CD4-positive, alpha-beta T cell treated with Interleukin-12 subunit alpha and Interleukin-12 subunit beta, for 1 hour (primary cell): ENCODE measurements at places on chromosomes 6 and 20.

GRCh38 chr6:28742668-28743270, 181.0 kb downstream of the TRIM27 start:
- no peak for DNase-seq

DNA sequence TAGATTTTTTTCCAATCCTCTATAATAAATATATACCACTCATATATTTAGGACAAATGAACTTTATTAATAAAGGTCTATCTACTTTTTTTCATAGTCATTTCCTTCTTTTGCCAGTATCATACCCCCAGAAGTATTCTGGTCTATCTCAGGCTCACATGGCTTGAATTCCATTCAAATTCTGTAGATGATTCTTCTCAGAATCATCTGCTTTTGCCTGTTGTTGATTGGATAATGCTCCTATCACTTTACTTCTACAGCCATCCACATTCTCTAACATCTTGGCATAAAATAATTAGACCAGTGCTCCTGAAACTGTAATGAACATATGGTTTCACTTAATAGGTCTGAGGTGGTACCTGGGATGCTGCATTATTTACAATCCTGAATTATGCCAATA, 121.2 kb downstream of the GFRAL start:
- no peak for DNase-seq

DNA sequence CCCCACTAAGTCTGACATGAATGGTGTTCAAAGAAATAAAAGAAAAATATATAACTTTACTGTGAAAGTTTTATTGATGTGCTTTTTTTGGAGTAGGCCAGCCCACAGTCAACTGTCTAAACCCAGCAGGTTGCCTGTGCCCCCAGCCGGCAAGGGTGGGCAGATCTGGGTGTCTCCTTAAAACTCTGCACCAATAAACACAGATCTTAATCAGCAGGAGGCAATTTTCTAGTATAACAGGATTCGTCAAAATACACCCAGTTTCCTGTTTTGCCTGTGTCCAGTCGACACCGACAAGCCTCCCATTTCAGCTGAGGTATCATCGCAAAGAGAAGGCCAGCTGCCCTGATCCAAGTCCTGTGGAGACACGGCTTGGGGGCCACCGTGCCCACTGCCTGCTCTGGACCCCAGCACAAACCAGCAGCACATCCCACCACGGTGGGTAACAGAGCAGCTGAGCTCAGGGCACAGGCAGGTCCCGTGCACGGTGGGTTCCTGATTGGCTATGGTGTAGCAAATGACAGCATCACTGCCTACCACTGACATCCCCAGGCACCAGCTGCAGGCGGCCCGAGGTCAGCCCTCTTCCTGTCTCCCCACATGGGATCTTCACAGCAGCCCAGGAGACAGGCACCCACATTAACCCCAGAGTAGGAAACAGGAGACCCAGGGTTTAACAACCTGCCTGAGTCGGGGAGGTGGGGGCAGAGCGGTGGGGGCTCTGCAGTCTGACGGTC, 15.7 kb downstream of the BMP7 start:
- no peak for DNase-seq

GRCh38 chr6:128275030-128275429, 245.4 kb downstream of the PTPRK start:
- DNase-seq = no peak

DNA sequence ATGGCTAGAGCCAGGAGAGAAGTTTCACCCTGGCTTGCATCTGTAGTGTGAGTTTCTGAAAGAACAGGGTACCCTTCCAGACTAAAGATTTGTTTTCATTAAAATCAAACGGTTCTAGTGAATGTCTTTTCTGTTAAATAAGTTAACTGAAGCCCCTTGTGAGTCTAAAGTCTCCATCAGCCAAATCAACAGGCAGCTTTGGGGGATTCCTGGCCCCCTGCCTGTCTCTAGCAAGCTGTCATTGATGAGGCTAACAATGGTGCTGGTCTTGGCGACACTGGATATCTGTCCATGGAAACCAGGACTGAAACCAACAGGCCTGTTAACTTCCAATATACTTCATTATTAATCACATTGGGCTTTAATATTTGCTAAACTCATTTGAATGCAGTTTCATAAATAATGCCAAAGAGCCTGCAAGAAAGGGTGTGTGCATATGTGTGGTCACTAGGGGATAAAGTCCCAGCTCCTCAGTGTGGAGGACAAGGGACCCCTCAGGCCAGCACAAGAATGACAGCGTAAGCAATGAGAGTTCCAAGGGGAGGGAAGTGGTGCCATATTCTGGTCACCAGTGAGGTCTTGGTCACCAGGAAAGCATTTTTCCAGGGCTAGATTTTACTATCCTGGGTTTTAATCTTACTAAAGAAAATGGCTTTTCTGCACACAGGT, 9.1 kb upstream of the RNF182 start:
- no peak for DNase-seq

- DNase-seq = no peak
Observed at GRCh38 chr20:38061109-38061508, 27.6 kb downstream of the RPRD1B start.

GRCh38 chr6:55594442-55594841, 15.4 kb upstream of the HMGCLL1 start:
- no peak for DNase-seq

DNA sequence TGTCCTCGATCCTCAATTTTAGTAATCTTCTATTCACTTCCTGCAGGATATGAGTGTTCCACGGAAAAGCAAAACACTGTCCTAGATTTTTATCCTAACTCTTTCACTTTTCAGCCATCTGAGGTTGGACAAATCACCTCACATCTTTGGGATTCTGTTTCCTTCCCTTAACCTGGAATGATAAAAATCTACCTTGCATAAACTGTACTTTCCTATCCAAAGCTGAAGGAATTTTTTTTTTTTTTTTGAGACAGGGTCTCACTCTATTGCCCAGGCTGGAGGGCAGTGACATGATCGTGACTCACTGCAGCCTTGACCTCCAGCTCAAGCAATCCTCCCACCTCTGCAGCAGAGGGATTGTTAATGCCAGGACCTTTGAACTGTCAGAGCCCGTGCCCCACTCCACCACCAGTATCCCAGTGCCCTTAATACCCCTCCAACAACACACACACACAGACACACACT, 20.5 kb downstream of the CAPN11 start:
- no peak for DNase-seq

GRCh38 chr20:19880256-19881079, 122.4 kb downstream of the RIN2 start:
- DNase-seq = no peak

DNA sequence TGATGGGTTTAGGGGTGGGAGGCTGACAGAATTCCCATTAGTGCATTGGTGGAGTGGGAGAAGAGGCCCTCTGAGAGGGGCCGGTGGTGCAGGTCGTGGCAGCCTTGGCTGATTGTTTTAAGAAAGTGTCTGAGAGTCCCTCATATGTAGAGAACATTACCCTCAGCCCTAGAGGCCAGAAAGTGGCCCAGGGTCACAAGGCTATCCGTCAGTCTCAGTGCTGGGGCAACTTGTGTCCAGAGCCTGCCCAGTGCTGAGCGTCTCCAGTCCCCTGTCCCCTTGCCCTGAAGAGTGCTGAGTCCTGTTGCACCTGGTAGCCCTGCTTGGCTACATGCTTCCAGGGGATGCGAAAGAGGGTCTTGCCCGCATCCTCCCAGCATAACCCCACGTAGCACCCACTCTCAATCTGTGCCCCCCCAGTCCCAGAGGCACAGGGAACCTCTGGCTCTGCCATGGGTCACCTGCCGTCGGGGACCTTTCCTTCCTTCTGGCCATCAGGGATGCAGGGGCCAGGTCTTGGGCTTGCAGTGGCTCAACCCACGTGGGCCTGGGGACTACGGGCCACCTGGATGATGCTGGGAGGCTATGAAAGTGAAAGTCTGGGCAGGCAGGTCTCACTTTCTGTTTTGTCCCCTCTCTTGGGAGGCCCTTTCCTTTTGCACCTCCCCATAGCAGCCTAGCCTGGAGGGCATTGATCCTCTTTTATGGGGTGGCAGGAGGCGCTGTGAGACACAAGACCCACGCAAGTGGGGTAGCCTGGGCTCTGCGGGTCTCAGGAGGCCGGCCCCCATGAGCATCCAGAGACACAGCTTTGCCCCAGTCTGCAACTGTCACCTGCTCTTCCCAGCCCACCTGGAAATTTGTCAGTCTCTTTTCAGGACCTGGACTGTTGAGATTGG, 12.2 kb downstream of the DUSP15 start:
- no peak for DNase-seq

DNA sequence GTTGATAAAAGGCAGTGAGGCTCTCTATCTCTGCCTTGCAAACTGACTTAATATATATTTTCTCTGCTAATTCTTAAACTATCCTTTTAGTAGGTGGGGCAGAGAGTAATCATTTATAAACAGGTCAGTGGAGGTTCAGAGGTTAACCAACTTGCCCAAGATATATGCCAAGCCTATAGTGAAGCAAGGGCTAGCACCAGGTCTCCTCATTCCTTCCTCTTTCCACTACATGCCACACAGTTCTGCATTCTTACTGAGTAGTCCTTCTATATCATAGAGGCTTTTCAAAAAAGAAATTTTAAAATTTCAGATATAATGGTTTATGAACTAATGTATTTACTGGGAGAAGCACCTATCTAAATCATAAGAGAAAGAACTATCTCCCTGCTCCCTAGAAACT, 8.5 kb downstream of the ARG1 start:
- DNase-seq = no peak

DNA sequence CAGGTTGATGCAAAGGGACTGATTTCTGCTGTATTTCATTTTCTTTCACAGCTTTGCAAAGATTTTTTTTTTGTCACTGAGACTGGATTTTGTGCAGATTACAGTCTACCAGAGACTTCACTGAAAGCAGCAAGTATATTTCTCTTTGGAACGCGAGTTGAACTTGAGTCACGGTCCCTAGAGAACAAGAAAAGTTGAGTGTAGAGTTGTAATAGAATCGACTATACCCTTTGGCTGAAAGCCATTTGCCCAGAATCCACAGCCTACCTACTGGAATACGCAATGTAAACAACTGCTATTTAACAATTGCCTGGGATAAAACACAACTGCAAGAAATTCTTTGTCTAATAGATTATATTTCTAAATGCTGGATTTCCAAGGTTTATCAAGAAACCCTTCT, 520.6 kb downstream of the HDGFL1 start:
- no peak for DNase-seq

DNA sequence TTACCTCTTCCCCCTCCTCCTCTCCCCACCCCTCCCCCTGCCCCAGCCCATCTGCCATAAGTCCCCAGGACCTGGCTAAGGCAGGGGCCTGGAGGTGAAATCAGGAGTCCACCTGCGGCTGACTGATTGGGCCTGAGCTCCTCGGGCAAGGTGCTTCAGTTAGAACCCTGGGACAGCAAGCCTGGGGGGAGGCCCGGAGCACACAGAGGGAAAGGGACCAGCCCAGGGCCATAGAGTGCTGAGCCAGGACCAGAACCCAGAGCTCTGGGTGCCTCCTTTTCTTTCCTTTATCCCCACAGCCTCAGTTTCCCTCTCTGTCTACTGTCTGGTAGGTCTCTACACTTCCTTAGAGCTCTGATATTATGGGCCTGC, 35.7 kb upstream of the VEGFA start:
- no peak for DNase-seq

DNA sequence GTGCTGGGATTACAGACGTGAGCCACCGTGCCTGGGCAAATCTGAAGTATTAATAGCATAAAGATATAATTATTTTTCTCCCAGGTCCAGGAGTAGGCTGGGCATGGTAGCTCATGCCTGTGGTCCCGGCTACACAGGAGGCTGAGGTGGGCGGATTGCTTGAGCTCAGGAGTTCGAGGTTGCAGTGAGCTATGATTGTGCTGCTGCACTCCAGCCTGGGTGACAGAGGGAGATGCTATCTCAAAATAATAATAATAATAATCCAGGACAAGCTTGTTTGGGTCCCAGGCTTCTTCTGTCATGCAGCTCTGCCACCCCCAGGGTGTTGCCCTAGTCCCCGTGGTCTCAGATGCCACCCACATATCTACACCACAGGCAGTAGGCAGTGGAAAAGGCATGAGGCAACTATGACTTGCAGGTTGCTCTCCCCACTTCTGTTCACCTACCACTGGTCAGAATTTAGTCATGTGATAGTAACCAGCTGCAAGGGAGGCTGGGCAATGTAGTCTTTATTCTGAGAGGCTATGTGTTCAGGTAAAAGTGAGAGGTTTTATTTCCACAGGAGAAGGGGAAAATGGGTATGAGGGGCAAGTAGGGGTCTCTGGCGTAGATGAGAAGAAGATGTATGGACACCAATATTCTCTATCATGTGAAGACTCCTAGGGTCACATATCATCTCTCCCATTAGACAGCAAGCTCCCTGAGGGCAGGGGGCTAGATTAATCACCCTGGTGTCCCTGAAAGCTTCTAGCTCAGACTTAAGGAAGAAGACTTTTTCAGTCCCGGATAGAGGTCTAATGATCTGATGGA, 25.7 kb downstream of the TCF15 start:
- DNase-seq = no peak

DNA sequence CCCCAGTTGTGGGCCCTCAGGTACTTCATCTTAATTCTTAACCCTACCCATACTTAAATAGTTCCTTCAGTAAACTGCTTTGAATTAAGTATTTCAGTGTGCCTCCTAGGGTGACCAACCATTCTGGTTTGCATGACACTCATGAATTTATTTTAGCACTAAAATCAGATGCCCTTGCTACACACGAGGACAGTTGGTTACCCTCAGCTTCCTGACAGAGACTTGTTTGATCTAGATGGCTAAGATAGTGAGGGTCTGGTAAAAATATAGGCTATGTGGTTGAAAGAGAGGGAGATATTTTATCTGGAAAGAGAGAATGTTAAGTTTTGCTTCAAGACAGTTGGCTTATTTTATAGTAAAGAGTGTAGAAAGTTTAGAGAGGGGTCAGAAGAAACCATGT, 10.6 kb downstream of the PGK2 start:
- DNase-seq = no peak

GRCh38 chr20:43198607-43199006, 8.9 kb upstream of the PTPRT start:
- DNase-seq = no peak

DNA sequence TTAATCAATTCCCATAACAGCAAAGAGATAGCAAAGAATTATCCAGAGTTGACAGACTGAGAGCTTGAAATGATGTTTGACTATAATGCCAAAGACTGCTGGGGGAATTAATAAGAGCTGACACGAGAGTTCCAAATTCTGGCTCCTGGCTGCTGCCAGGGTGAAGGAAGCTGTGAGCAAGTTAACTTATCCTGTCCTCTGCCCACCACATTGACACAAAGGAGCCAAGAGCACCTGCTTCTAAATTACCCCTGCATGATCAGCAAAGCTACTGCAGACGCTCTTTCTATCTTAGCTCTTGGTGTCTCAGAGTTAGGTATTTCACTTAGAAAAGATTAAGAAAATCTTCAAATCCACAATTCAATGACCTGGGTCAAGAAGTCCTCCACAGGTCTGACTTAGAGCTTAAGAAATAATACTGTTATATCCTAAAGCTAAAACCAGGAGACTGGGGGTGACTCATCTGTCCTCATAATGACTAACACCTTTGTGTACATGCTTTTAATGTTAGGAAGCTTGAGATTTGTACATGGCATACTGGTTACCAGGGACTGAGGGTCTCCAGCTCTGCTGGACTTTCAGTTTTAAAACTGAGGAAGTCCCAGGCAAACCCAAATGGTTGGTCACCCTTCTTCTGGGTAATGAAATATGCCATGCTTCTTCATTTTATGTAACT, 13.2 kb upstream of the FRK start:
- DNase-seq = no peak
